SJCRH30 (cell line): ENCODE measurements at places on chromosomes 3 and 15. TPM values are rescaled to one million over a fixed set of nuclear protein-coding genes. Genes with fewer than 3 reads are reported as not detected.

The ECE2 gene
- 0.08 TPM in 1 of 2 replicates, not detected in the other for total RNA-seq

The CPN2 gene
- total RNA-seq: not detected in 2 replicates

The CASR gene
- total RNA-seq: not detected in 2 replicates

The PLCB2 gene
- total RNA-seq: 2.0 and 2.9 TPM in 2 replicates

The FOXB1 gene
- 0.51 and 0.76 TPM in 2 replicates for total RNA-seq

The CPNE9 gene
- total RNA-seq: 0.06 TPM in 1 of 2 replicates, not detected in the other

The SETD5 gene
- 97.5 and 104 TPM in 2 replicates for total RNA-seq

The GP5 gene
- not detected in 2 replicates for total RNA-seq

The GOLGA8H gene
- 1.2 and 2.1 TPM in 2 replicates for total RNA-seq

The SRGAP3 gene
- total RNA-seq: not detected in 2 replicates

The KCNMB2 gene
- total RNA-seq: not detected in 2 replicates

The GPR149 gene
- not detected in 2 replicates for total RNA-seq

The ZIC4 gene
- 0.20 and 0.87 TPM in 2 replicates for total RNA-seq

The STAB1 gene
- not detected in 2 replicates for total RNA-seq

The DRD3 gene
- not detected in 2 replicates for total RNA-seq

The RBMS3 gene
- 8.1 and 9.5 TPM in 2 replicates for total RNA-seq

The MKRN2 gene
- 34.0 and 38.9 TPM in 2 replicates for total RNA-seq

The THAP10 gene
- 5.5 and 6.8 TPM in 2 replicates for total RNA-seq

The DHX30 gene
- total RNA-seq: 74.0 and 78.6 TPM in 2 replicates

The TP63 gene
- total RNA-seq: 0.71 and 1.1 TPM in 2 replicates

The ARHGAP31 gene
- total RNA-seq: 7.9 and 9.9 TPM in 2 replicates
